ENCODE measurements at places on chromosomes 16 and 17. TPM values are rescaled to one million over a fixed set of nuclear protein-coding genes. Genes with fewer than 3 reads are reported as not detected.

DNA sequence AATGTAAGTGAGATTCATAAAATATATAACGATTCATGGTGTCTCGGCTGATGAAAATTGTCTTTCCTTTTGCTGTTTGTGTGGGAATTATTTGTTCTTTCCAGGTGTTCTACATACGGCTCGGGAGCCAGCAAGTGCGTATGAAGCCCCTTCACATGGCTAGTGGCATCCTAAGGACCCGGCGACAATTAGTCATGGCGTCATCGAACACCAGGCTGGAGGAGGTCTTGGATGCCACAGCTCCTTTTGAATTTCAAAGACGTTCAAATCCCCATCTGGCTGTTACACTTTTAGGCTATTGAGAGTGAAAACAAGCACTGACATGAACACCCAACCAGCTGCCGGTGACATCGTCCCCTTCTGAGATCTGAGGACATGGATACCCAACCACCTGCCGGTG, 397.7 kb upstream of the TNRC6C start:
- DNase-seq = no peak
- H3K4me1 ChIP-seq = no peaks in the 10 kb centered on the region
- no peak overlapping the region for H3K4me3 ChIP-seq
- H3K36me3 ChIP-seq = no peaks in the 10 kb centered on the region
- no peaks in the 10 kb centered on the region for H3K27me3 ChIP-seq
- H3K27ac ChIP-seq = no peak overlapping the region

- no peaks in the 10 kb centered on the region for H3K27me3 ChIP-seq
- H3K36me3 ChIP-seq = no peaks in the 10 kb centered on the region
- no peak overlapping the region for H3K27ac ChIP-seq
- no peak for DNase-seq
Measured at GRCh38 chr16:78576941-78577340, 477.5 kb downstream of the WWOX start.

GRCh38 chr16:65782611-65783600, 583.6 kb upstream of the CDH5 start:
- no peaks in the 10 kb centered on the region for H3K36me3 ChIP-seq
- no peak overlapping the region for H3K4me3 ChIP-seq
- no peak overlapping the region for H3K27ac ChIP-seq

DNA sequence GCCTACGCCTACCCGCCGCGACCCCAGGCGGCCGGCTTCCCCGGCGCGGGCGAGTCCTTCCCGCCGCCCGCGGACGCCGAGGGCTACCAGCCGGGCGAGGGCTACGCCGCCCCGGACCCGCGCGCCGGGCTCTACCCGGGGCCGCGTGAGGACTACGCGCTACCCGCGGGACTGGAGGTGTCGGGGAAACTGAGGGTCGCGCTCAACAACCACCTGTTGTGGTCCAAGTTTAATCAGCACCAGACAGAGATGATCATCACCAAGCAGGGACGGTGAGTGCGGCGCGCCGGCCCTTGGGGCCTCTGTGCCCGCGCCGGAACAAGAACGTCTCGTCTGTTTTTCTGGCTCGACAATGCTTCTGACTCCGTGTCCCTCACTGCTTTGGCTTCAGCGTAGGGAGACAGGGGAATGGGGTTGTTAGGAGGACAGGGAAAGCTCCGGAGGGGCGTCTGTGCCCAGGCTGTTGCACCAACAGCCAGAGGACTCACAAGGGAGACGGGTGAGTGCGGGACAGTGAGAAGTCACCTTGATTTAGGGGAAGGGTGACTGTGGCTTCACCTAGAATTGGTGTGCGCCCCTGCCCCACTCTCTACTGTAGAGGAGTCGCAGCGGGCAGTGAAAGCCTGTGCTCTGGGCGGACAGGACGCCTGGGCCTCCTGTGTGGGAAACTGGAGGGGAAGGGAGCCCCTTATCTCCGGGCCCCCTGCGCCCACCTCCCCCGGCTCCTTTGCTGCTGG, 806 bp downstream of the TBX21 start:
- peaks cover 10% of the 10 kb centered on the region for H3K4me1 ChIP-seq
- no peak for DNase-seq
- no peak overlapping the region for H3K27ac ChIP-seq
- no peaks in the 10 kb centered on the region for H3K36me3 ChIP-seq
- H3K4me3 ChIP-seq = peak overlapping the region; percentile 51

DNA sequence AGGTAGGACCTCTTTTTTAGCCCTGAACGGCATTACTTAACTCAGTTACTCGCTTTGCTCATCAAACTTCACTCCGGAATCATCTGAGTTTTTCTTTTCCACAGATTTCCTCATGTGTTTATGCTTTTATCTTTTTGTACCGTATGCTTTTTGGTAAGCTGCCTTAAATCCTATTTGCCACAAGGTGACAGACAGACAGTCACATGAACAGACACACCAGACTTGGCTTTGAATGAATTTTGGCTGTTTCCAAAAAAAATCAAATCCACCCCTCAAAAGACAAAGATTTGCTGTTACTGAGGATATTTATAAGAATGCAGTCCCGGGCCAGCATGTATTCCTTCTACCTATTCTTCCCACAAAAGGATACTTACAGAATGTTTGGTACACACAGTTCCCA, 10.9 kb downstream of the GAS7 start:
- no peak for DNase-seq
- no peaks in the 10 kb centered on the region for H3K27me3 ChIP-seq
- H3K27ac ChIP-seq = no peak overlapping the region
- no peak overlapping the region for H3K4me3 ChIP-seq
- no peaks in the 10 kb centered on the region for H3K36me3 ChIP-seq

DNA sequence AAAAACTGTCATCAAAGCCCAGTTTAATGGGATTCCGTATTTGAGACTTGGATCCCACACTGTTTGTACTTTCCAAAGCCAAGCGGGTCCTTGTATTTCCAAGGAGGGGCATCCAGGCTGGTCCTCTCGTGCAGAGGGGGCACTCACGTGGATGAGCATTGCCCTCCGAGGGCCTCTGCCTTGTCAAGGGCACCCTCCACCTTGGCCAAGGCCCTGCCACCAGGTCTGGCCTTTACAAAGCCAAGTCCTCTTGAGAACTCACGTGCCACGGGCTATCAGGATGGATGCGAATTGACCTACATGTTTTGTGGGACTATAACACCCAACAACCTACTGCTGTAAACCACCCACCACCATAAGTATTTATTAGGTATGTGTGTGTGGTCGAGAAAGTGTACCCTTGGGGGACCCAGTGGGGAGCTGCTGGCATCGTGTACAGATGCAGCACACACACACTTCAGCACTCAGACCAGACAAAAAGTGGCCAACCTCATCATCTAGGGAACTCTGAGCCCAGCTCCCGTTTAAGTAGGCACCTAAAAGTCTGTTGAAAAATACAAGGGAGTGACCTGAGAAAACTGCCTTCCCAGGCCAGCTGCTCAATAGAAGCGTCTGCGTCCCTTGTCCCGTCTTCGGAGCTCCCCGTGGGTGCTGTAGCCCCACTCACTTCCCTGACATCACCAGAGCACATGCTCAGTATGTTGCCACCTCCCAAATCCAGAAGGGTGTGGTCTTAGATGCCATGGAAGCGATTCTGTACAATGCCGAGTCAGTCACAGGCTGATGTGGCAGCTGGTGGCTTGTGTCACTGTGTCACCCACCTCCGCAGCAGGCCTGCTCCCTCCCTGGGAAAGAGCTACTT, 12.9 kb downstream of the MAP1LC3B start:
- no peak for DNase-seq
- H3K27me3 ChIP-seq = no peaks in the 10 kb centered on the region
- no peak overlapping the region for H3K27ac ChIP-seq
- H3K4me1 ChIP-seq = peaks cover 21% of the 10 kb centered on the region

DNA sequence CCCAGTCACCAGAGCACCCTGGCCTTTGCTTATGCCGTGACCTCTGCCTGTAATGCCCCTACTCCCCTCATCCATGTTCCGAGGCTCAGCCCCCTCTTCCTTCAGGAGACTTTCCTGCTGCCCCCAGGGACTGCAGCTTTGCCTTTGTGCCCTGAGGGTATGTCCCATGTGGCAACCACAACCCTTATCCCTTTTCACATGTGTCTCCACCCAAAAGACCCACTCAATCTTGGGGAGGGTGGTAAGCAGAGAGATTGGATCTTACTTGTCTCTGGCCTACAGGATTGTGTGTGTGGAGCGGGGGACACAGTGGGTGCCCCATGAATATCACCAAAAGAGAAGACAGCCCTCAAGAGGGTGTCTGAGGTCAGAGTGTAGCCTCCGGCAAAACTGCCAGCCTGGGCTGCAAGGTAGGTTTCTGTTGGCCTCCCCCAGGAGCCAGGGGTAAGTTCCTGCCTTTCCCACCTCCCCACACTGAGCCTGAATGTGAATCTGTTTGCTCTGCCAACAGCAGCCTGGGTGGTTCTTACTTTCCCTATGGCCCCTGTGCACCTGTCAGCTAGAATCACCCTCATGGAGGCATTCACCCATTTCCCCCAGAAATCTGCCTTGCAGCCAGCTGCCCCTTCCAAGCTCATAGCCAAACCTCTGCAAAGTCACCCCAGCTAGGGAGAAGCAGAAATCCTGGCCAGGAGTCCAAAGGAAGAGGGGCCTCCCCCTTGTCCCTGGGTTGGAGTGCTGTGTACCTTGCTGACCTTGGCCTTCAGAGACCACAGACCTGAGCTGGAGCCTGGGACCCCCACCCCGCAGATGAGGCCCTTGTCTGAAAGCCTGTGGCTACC, 11.5 kb upstream of the C17orf113 start:
- no peaks in the 10 kb centered on the region for H3K27me3 ChIP-seq
- no peak overlapping the region for H3K4me3 ChIP-seq
- H3K4me1 ChIP-seq = peaks cover 3% of the 10 kb centered on the region
- no peaks in the 10 kb centered on the region for H3K36me3 ChIP-seq
- no peak overlapping the region for H3K27ac ChIP-seq
- no peak for DNase-seq

- H3K4me3 ChIP-seq = no peak overlapping the region
- no peak overlapping the region for H3K27ac ChIP-seq
- no peak for DNase-seq
Measured at GRCh38 chr16:71467810-71468209, 5.8 kb upstream of the ZNF23 start.

- no peak overlapping the region for H3K27ac ChIP-seq
- no peaks in the 10 kb centered on the region for H3K4me1 ChIP-seq
- H3K27me3 ChIP-seq = no peaks in the 10 kb centered on the region
- H3K4me3 ChIP-seq = no peak overlapping the region
- H3K36me3 ChIP-seq = no peaks in the 10 kb centered on the region
Measured at GRCh38 chr17:61280338-61280737, 119.3 kb upstream of the TBX2 start.

GRCh38 chr16:68636064-68636560, 9.0 kb upstream of the CDH3 start:
- H3K27me3 ChIP-seq = no peaks in the 10 kb centered on the region
- H3K4me3 ChIP-seq = no peak overlapping the region
- H3K4me1 ChIP-seq = no peaks in the 10 kb centered on the region
- DNase-seq = no peak

- H3K27me3 ChIP-seq = no peaks in the 10 kb centered on the region
- no peak overlapping the region for H3K27ac ChIP-seq
- peak; percentile 89 for DNase-seq
- no peaks in the 10 kb centered on the region for H3K36me3 ChIP-seq
Measured at GRCh38 chr16:4944333-4945281, 7.7 kb upstream of the PPL start.

DNA sequence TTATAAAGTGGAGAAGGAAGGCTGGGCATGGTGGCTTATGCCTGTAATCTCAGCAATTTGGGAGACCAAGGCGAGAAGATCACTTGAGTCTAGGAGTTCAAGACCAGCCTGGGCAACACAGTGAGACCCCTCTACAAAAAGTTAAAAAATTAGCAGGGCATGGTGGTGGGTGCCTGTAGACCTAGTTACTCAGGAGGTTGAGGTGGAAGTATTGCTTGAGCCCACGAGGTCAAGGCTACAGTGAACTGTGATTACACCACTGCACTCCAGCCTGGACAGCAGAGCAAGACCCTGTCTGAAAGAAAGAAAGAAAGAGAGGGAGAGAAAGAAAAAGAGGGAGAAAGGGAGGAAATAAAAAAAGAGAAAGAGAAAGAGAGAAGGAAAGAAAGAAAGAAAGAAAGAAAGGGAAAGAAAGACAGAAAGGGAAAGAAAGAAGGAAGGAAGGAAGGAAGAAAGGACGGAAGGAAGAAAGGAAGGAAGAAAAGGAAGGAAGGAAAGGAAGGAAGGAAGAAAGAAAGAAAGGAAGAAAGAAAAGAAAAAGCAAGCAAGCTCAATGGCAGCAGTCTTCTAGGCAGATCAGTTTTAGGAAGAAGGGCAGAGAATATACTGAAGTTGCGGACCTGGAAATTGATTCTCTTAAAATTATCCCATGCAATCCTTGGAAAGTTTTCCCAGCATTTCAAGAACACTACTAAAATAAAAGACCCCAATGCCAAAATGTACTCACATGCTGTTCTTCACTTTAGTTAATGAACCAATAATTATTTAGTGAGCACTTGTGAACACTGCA, 53.0 kb downstream of the IKZF3 start:
- H3K4me3 ChIP-seq = no peak overlapping the region
- H3K36me3 ChIP-seq = no peaks in the 10 kb centered on the region
- no peak for DNase-seq

DNA sequence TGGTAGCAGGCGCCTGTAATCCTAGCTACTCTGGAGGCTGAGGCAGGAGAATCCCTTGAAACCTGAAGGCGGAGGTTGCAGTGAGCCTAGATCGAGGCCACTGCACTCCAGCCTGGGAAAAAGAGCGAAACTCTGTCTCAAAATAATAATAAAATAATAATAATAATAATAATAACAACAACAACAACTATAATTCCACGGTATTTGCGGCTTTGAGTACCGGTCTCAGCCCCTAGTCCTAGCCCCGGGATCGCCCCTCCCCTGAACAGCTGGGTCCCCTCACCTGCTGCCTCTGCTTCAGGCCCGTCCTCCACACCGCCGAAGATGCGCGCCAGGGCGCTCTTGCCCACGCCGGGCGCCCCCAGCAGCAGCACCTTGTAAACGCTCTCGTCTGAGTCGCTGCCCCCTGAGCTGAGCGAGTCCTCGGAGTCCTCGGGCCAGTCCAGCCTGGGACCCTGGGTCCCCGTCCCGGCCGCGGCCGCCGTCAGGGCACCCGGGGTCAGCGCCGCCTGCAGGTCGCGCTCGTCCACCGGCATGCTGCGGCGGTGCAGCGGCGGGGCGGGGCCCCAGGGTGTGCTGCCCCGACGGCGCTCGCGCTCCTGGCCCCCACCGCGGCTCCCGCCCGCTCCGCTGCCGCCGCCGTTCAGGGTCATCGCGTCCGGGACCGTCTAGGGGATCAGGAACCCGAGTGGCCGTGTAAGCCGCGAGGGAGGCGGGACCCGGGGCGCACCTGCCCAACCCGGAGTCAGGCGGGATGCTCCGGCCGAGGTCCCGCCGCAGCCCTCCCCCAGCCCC, 611 bp downstream of the RRAD start:
- H3K4me1 ChIP-seq = peaks cover 32% of the 10 kb centered on the region
- peak; percentile 70 for DNase-seq
- no peaks in the 10 kb centered on the region for H3K36me3 ChIP-seq

- DNase-seq = no peak
- no peaks in the 10 kb centered on the region for H3K27me3 ChIP-seq
- no peaks in the 10 kb centered on the region for H3K4me1 ChIP-seq
- no peak overlapping the region for H3K4me3 ChIP-seq
- no peak overlapping the region for H3K27ac ChIP-seq
Measured at GRCh38 chr16:3274490-3274889, 8.8 kb upstream of the ZNF263 start.

Gene CDH13
- 155 TPM for total RNA-seq

Gene TMEM88
- total RNA-seq = 91.4 TPM

Gene CRHR1
- not detected for total RNA-seq

Gene TTLL6
- total RNA-seq = not detected

Gene COA3
- 97.1 TPM for total RNA-seq

Gene CFAP119
- total RNA-seq = 0.61 TPM

Gene GP1BA
- not detected for total RNA-seq

Gene ADGRG3
- total RNA-seq = 0.53 TPM

Gene NR1D1
- 33.6 TPM for total RNA-seq

Measured in heart left ventricle (tissue), 16 donors.